ENCODE measurements at places on chromosomes 1 and 21.

DNA sequence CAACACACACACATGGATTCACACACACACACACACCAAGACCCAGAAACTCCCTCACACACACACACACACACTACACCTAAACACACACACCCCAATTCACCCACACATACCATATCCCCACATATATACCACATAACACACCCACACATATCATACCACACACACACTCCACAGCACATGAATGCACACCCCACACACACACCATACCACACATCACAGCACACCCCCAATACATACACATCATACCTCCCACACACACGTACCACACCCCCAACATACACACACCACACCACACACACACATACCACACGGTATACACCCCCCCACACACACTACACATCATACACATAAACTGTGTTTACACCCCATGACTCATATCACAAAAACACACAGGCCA lies 80.0 kb downstream of the DMRTB1 start:
- DNase-seq: no peak

GRCh38 chr1:213987927-213988506 lies at the start of gene PROX1:
Gene PROX1 (plus strand): TSS chr1:213987973. CDS start chr1:213996536, 8,563 bp downstream.
- peak; percentile 61 for DNase-seq

DNA sequence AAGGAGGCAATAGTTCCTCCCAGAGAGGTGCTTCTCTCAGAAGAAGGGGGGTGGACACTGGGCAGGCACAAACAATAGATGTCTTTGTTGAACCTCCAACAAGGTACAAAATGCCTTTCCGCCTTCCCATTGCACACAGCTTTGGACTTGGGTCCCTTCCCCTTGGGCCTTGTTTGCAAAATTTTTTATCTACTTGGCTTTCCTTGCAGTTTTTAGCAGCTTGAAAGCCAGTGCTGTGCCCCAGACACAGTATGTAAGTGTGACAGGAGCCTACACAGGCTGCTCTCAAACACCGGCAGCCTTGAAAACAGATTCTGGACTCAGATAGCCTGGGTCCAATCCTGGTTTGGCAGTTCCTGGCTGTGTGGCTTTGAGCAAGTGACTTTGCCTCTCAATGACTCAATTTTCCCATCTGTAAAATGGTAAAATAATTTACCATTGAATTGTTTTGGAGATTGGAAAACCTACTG lies 43.0 kb downstream of the ELAPOR1 start:
- DNase-seq: no peak

DNA sequence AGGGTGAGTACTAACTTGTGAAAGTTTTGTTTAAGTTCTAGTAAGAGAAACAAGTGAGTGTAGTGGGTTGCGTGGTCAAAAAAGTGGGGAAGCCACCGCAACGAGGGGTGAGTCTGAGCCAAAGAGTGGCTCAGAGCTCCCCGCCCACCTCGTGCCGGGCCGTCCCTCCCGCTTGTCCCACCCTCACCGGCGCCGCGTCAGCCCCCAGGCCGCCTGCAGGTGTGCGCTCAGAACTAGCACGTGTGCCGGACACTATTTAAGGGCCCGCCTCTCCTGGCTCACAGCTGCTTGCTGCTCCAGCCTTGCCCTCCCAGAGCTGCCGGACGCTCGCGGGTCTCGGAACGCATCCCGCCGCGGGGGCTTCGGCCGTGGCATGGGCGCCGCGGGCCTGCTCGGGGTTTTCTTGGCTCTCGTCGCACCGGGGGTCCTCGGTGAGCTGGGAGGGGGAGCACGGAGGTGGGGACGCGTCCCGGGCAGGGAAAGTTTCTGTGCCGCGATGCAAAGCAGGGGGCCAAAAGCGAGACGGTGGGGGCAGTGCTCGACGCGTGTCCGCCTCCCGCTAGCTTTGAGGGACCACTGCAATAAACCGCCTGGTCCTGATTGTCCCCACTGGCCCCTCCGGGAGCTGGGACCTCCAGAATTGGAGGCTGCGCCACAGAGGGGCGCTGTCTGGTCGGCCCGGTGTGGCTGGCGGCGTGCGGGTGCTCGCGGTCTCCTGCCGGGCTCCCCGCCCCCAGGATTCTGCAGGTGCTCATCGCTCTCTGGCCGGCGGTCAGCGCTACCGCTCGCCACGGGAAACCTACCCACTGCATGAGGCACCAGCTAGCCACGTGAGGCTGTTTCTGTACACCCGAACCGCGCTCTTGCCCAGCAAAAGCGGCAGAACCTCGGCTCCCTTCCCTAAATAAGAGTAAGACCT lies at the start of gene CR2:
TSS of gene CR2 (plus strand) at position 283 of the 919 bp plus-strand sequence. CDS start at position 374, 91 bp downstream.
- no peak for DNase-seq

- DNase-seq: no peak
Measured at GRCh38 chr1:125065821-125066180, 3881.0 kb downstream of the SRGAP2C start.

DNA sequence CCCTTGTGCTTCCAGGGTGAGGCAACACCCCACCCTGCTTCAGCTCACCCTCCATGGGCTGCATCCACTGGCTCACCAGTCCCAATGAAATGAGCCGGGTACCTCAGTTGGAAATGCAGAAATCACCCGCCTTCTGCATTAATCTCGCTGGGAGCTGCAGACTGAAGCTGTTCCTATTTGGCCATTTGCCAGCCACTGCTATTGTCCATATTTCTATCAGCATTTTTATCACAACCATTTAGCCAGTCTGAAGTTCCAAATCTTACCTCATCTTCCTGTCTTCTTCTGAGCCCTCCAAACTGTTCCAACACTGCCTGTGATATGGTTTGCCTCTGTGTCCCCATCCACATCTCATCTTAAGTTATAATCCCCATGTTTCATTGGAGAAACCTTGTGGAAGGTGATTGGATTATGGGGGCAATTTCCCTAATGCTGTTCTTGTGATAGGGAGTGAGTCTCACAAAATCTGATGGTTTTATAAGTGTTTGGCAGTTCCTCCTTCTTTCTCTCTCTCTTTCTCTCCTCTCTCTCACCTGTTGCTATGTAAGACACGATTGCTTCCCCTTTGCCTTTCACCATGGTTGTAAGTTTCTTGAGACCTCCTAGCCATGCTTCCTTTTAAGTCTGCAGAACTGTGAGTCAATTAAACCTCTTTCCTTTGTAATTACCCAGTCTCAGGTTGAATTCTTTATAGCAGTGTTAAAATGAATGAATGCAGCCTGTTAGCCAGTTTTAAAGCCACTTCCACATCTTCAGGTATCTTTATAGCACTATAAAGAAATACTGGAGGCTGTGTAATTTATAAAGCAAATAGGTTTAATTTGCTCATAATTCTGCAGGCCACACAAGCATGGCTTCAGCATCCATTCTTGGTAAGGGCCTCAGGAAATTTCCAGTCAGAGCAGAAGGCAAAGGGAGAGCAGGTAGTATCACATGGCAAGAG lies 203.5 kb downstream of the FCRL5 start:
- no peak for DNase-seq

- no peak for DNase-seq
Measured at GRCh38 chr1:226482975-226483700, 65.4 kb upstream of the STUM start.

GRCh38 chr1:44237721-44238457 lies 24.6 kb downstream of the DMAP1 start:
- DNase-seq: no peak

DNA sequence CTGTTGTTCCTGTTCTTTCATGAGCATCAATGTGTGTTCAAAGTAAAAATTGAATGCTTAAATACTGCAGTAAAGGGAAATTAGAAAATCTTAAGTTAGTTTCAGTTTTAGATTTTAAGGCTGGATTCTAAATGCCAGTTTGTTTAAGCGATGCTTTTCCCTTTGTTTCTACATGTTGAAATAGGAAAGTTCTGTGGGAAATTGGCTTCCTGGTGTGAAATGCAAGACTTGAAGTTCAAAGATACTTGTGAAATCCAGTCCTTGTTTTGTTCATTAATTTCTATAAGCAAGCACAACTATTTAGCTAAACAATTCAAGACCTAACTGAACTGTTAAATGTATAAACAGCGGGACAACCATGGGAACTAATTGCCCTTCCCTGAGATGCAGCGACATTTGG lies 149.1 kb downstream of the LYPLAL1 start:
- no peak for DNase-seq

DNA sequence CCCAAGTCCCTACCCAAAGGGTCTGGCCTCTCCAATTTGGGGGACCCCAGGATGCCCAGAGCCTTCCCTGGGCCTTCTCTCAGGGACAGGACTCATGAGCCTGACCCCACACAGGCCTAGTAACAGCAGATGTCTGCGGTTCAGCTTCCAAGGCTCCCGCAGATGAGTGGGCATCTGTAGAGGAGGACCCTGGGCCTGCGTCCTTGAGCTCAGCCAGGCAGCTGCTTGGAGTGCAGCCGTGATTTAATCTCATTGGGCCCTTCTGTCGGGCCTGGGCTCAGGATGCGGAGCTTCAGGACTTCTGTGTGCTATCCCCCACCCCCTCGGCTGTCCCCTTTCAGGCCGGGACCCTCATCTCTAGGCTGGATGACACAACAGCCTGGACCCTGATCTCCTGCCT lies 35.4 kb downstream of the IGSF21 start:
- DNase-seq: no peak

- no peak for DNase-seq
Measured at GRCh38 chr1:229155472-229155871, 115.4 kb upstream of the RAB4A start.

GRCh38 chr1:14019461-14019860 lies 319.5 kb downstream of the PRDM2 start:
- no peak for DNase-seq

DNA sequence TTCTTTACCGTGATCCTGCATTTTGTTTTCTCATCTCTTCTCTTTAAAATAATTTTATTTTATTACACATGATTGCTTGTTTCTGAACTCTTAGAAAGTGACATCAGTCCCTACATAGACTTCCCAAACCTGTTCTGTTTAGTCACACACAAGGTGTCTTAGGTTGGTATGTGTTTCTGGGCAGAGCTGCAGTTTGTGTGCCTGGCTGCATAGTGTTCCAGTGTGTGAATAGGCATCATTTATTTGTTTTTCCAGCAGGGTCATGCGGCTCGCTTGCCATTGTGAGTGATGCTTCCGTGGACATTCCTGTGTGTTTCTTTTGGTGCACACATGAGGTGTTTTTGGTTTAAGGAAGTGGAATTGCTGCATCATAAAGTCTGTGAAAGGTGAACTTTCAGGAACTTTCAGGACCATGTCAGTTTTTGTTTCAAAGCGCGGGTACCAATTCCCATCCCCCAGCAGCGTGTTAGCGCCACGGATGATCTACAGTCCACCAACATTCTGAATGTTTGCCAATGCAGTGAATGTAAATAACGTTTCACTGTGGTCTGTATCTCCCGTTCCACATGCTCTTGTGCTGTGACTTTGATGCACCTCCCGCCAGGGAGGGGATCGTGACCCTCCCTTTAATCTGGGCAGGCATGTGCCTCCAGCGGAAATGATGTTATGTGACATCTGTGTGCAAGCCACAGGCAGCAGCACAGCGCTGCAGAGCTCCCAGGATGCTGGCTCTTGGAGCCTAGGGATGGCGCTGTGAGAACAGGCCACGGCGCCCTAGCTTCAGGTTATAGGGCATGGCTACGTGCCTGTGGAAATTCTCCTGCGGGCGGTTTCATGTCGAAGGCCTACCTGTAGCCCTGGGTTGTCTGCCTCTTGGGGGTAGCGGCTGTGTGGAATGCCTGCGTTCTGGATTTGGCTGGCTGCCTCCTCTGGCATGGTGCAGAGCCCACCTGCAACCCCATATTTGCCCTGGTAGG lies 144.6 kb upstream of the COL6A1 start:
- no peak for DNase-seq

- no peak for DNase-seq
Measured at GRCh38 chr1:185338719-185339622, 21.9 kb upstream of the IVNS1ABP start.

GRCh38 chr1:37478451-37478881 lies 4.1 kb downstream of the ZC3H12A start:
- no peak for DNase-seq

DNA sequence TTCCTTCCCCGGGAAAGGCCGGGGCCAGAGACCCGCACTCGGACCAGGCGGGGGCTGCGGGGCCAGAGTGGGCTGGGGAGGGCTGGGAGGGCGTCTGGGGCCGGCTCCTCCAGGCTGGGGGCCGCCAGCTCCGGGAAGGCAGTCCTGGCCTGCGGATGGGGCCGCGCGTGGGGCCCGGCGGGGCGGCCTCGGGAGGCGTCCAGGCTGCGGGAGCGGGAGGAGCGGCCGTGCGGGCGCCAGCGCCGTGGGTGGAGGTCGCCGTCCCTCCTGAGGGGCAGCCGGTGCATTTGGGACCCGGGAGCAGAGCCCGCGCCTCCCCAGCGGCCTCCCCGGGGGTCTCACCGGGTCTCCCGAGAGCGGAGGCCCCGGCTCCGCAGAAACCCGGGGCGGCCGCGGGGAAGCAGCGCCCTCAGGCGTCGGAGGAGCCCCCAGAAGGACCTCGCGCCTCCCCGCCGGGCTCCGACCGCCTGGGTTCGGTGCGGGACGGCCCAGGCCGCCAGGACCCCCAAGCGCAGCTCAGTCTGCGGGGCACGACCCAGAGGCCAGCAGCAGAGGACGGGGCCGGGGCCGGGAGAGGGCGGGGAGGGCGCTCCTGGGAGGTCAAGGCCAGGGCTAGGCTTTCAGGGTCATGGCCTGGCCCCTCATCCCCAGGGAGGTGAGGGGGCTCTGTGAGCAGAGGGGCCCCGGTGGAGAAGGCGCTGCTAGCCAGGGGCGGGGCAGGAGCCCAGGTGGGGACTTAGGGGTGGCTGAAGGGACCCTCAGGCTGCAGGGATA lies 7.2 kb upstream of the SLX9 start:
- no peak for DNase-seq

GRCh38 chr1:200981278-200981677 lies 42.2 kb downstream of the KIF21B start:
- DNase-seq: no peak

GRCh38 chr1:36725151-36725550 lies 242.4 kb upstream of the CSF3R start:
- no peak for DNase-seq

DNA sequence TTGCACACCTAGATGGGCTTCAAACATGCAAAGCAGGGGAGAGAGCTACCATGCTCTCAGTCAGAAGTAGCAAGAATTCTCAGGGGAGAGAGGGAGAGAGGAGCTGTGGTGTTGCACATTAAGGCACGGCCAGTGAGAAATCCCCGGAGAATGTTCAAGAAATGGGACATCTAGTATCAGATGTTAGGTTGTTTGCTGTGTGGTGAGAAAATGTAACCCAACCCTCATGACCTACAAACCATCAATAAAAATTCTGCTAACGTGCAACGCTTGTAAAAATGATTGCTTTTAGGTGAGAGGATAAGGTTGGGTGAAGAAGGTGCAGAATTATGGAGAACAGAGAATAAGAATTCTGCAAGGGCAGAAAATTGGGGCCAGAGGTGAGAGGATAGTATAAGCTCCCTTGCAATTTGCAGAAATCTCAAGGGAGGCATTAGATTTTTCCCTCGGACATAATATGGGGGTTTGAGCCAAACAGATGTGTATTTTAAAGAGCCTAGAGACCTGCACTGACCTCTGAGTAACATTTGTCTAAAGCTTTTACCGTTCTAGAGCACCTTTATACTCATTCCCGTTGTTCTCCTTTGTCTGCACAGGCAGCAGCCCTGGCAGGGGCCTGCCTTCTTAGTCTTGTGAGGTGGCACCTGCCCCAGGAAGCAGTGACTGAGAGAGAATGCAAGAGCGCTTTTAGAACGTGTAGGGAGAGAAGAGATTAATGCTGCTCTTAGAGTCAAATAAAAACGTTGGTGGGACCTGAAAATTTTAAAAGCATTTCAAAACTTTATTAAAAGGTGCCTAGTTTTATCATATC lies 25.4 kb upstream of the KIAA0040 start:
- no peak for DNase-seq

GRCh38 chr1:153984123-153984894 lies 1.8 kb downstream of the RAB13 start:
- no peak for DNase-seq

GRCh38 chr1:35558374-35559316 lies 1.0 kb downstream of the NCDN start:
- DNase-seq: no peak
